ENCODE measurements at places on chromosomes 1 and 21.

DNA sequence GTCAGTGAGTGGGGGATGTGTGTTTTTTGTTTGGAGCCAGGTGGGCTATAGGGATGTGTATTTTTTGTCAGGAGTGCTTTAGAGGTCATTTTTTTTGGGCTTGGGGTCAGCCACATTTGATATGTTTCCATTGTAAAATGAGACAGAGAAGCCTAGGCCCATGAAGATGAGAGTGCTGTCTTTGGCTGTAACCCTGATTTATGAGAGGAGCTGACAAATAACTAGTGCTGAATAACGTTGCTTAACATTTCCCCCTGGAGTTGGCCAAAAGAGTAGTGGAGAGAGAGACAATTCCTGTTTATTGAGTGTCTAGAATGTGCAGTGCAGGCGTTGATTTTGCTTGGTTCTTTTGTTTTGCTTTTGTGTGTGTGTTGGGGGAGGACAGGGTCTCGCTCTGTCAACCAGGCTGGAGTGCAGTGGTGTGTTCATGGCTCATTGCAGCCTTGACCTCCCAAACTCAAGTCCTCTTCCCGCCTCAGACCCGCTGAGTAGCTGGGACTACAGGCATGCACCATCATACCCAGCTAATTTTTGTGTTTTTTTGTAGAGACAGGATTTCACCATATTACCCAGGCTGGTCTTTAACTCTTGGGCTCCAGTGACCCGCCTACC is 64.7 kb downstream of the S1PR1 start:
- no peak overlapping the region for H3K4me3 ChIP-seq
- H3K27me3 ChIP-seq = no peaks in the 10 kb centered on the region
- H3K4me1 ChIP-seq = peaks cover 12% of the 10 kb centered on the region
- no peak for DNase-seq

DNA sequence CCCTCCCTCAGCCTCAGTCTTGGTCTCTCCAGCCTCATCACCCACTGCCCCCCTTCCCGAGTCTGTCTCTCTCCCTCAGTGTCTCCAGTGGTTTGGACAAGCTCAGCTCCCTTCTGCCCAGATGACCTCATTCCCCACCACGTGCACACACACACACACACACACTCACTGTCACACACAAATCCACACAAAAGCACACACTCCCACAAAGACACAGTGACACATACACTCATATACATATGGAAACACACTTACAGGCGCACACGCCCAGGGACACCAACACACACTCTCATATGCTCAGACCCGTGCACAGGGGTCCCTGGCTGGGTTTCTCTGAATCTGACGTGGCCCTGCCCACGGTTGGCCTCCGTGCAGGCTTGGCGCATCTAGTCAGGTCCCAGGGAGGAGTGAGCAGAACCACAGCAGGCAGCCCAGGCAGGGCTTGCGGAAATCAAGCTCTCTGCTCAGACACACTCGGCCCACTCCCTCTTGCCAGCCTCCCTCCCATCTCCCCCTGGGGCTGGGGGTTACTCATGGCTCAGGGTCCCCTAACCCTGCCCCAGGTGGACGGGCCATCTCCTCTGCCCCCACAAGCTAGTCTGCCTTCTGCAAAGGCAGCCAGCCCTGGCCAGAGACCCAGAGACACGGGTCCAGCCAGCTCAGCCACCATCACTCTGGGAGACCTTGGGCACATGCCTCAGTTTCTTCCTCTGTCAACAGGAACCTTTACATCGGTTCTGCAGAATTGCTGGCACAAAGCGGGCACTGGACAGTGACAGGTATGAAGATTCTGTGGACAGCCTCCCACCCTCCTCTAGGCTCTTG is 38.5 kb upstream of the FAM131C start:
- DNase-seq = no peak
- peaks cover 2% of the 10 kb centered on the region for H3K27me3 ChIP-seq
- no peaks in the 10 kb centered on the region for H3K36me3 ChIP-seq
- H3K4me3 ChIP-seq = no peak overlapping the region
- H3K27ac ChIP-seq = no peak overlapping the region

DNA sequence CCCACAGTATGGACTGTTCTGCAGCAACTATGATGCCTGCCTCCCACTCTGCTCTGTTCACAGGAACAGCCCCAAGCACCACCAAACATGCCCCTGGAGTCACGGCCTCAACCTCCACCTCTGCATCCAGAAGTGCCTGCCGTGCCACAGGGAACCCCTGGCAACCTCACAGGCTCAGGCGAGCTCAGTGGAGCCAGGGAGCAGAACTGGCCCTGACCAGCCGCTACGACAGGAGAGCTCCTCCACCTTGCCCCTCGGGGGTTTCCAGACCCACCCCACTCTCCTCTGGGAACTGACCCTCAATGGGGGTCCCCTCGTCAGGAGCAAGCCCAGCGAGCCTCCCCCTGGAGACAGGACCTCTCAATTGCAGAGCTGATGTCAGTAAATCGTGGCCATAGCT is 13.0 kb downstream of the MRAP start:
- H3K4me3 ChIP-seq = no peak overlapping the region
- H3K36me3 ChIP-seq = peaks cover 63% of the 10 kb centered on the region
- DNase-seq = no peak

DNA sequence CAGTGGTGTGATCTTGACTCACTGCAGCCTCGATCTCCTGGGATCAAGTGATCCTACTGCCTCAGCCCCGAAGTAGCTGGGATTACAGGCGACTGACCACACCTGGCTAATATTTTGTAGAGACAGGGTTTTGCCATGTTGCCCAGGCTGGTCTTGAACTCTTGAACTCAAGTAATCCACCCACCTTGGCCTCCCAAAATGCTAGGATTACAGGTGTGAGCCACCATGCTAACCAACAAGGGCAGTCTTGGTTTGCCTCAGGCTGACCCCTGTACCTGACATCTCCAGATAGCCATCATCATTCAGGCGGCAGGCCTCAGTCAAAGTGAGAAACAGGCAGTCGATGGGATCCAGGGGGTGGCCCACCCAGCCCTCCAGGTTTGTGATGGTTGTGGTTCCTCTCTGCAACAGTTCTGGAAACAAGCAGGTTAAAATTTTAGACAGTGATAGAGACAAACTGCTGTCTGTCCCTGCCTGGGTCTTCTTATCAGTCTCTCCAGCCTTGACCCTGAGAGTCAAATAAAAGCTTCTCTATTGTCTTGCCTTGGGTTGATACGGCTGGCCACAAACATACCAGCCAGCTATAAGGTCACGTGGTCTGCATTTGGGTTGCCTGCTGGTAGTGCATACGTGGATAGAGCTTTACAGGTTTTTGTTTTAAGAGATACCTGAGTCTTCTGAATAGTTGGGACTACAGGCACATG is 26.8 kb downstream of the UROD start:
- no peak overlapping the region for H3K4me3 ChIP-seq
- no peaks in the 10 kb centered on the region for H3K4me1 ChIP-seq
- no peaks in the 10 kb centered on the region for H3K36me3 ChIP-seq
- H3K27me3 ChIP-seq = no peaks in the 10 kb centered on the region
- no peak for DNase-seq
- H3K27ac ChIP-seq = no peak overlapping the region

- no peak overlapping the region for H3K27ac ChIP-seq
- H3K4me1 ChIP-seq = peaks cover 38% of the 10 kb centered on the region
- H3K27me3 ChIP-seq = no peaks in the 10 kb centered on the region
- DNase-seq = no peak
- H3K4me3 ChIP-seq = peak overlapping the region; percentile 89
Observed at GRCh38 chr21:36384885-36385232, 333 bp upstream of the CHAF1B start.

- H3K27ac ChIP-seq = no peak overlapping the region
- DNase-seq = no peak
- H3K27me3 ChIP-seq = no peaks in the 10 kb centered on the region
- no peak overlapping the region for H3K4me3 ChIP-seq
- H3K4me1 ChIP-seq = no peaks in the 10 kb centered on the region
Observed at GRCh38 chr1:243313635-243314536, 58.0 kb downstream of the SDCCAG8 start.

GRCh38 chr1:12109901-12110300 is 46.8 kb downstream of the TNFRSF8 start:
- H3K27me3 ChIP-seq = no peaks in the 10 kb centered on the region
- no peaks in the 10 kb centered on the region for H3K4me1 ChIP-seq
- no peak overlapping the region for H3K4me3 ChIP-seq
- H3K36me3 ChIP-seq = no peaks in the 10 kb centered on the region
- DNase-seq = no peak

- H3K36me3 ChIP-seq = no peaks in the 10 kb centered on the region
- H3K4me1 ChIP-seq = no peaks in the 10 kb centered on the region
- H3K4me3 ChIP-seq = no peak overlapping the region
- H3K27ac ChIP-seq = no peak overlapping the region
Observed at GRCh38 chr1:215661033-215661432, 93.9 kb downstream of the KCTD3 start.

DNA sequence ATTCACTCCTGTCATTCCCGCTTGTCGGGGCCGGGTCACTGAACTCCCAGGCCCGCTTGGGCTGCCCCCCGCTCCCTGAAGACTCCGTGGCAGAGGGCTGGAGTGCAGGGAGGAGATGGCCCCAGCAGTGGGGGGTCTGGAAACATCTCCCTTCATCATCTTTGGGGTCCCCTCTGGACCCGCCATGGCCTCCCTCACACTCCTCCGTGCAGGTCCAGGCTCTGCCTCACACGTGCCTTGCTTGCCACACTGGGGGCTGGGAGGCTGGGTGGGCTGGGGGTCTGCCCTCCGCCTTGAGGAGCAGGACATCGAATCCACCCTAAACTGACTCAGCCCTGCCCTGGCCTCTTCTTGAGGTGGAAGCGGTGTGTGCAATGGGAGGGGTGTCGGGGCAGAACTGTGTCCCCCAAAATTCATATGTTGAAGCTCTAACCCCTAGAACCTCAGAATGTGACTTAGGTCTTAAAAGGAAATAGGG is 35.2 kb downstream of the POFUT2 start:
- H3K27me3 ChIP-seq = no peaks in the 10 kb centered on the region
- H3K4me1 ChIP-seq = no peaks in the 10 kb centered on the region
- no peak overlapping the region for H3K4me3 ChIP-seq
- H3K27ac ChIP-seq = no peak overlapping the region

GRCh38 chr1:45470306-45470798 is 20.6 kb downstream of the TESK2 start:
- no peaks in the 10 kb centered on the region for H3K27me3 ChIP-seq
- no peaks in the 10 kb centered on the region for H3K4me1 ChIP-seq
- no peak for DNase-seq
- no peak overlapping the region for H3K27ac ChIP-seq

- no peaks in the 10 kb centered on the region for H3K36me3 ChIP-seq
- peaks cover 55% of the 10 kb centered on the region for H3K4me1 ChIP-seq
- no peak overlapping the region for H3K4me3 ChIP-seq
- H3K27me3 ChIP-seq = no peaks in the 10 kb centered on the region
Observed at GRCh38 chr1:176517484-176517883, 54.5 kb downstream of the PAPPA2 start.

GRCh38 chr1:1125945-1126344 is 10.1 kb upstream of the C1orf159 start:
- no peak for DNase-seq
- no peak overlapping the region for H3K27ac ChIP-seq
- peaks cover 4% of the 10 kb centered on the region for H3K4me1 ChIP-seq

DNA sequence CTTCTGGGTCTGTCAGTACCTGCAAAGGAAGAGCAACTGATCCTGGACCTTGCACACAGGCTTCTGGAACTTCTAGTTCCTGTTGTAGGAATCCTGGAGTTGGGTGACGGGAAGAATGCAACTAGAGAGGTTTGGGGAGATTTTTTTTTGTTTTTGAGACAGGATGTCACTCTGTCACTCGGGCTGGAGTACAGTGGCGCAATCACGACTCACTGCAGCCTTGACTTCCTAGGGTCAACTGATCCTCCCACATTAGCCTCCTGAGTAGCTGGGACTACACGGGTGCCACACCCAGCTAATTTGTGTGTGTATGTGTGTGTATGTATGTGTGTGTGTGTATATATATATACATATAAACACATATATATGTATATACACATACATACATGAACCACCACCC is 18.8 kb downstream of the ENTREP3 start:
- H3K27ac ChIP-seq = no peak overlapping the region
- no peaks in the 10 kb centered on the region for H3K27me3 ChIP-seq
- DNase-seq = no peak
- peaks cover 33% of the 10 kb centered on the region for H3K36me3 ChIP-seq
- H3K4me3 ChIP-seq = no peak overlapping the region

DNA sequence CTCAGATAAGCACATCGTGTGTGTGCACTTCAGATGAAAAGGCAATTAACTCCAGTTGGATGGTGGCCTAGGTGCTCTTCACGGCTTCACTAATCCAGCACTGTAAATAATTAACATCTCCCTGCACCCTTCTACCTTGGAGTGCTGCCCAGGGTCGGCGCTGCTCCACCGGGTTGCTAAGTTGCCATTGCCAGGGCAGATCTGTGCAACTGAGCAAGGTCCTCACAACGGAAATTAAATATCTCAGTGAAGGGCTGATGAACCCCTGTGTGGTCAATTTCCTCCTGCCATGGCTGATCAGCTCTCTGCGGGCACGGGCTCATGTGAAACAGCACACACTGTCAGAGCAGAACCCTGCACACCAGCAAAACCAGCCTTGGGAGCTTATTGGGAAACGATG is 63.2 kb downstream of the SYDE2 start:
- DNase-seq = no peak
- H3K27ac ChIP-seq = no peak overlapping the region
- H3K4me1 ChIP-seq = no peaks in the 10 kb centered on the region
- H3K36me3 ChIP-seq = no peaks in the 10 kb centered on the region
- no peak overlapping the region for H3K4me3 ChIP-seq
- H3K27me3 ChIP-seq = no peaks in the 10 kb centered on the region

- H3K4me1 ChIP-seq = no peaks in the 10 kb centered on the region
- no peak for DNase-seq
- no peaks in the 10 kb centered on the region for H3K27me3 ChIP-seq
- H3K36me3 ChIP-seq = no peaks in the 10 kb centered on the region
Observed at GRCh38 chr1:2981981-2982614, 39.2 kb upstream of the ACTRT2 start.

GRCh38 chr1:223183268-223183862 is 40.3 kb upstream of the TLR5 start:
- no peak overlapping the region for H3K27ac ChIP-seq
- no peak for DNase-seq
- H3K4me1 ChIP-seq = no peaks in the 10 kb centered on the region
- H3K4me3 ChIP-seq = no peak overlapping the region
- no peaks in the 10 kb centered on the region for H3K27me3 ChIP-seq

DNA sequence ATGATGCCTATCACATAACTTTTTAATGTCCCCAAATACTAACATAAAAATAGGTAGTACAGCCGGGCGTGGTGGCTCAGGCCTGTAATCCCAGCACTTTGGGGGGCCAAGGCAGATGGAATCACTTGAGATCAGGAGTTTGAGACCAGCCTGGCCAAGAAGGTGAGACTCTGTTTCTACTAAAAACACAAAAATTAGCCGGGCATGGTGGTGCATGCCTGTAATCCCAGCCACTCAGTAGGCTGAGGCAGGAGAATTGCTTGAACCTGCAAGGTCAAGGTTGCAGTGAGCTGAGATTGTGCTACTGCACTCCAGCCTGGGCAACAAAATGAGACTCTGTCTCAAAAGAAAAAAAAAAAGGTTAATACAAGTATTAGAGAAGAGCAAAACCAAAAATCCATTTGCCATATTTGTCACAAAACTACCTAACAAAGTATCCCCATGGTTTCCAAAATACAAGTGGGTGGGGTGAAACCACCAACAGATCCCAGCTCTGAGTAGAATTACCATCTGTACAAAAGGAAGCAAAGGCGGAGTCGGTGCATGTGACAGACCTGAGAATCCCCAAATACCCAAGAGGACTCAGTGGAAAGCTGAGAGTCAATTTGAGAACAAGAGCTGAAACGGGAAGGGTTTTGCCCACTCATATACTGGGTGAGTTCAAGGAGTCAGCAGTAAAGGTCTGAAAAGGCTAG is 113.2 kb downstream of the TOMM20 start:
- DNase-seq = no peak
- H3K4me3 ChIP-seq = no peak overlapping the region
- H3K4me1 ChIP-seq = peaks cover 25% of the 10 kb centered on the region
- no peak overlapping the region for H3K27ac ChIP-seq
- H3K27me3 ChIP-seq = no peaks in the 10 kb centered on the region

- no peak overlapping the region for H3K27ac ChIP-seq
- no peak for DNase-seq
- peaks cover 3% of the 10 kb centered on the region for H3K36me3 ChIP-seq
Observed at GRCh38 chr1:43799656-43800635, 92.6 kb downstream of the ST3GAL3 start.
